ENCODE measurements at places on chromosomes 1 and 21.
A peak's percentile ranks its signal among the peaks of the same experiment; 100 is the strongest.

DNA sequence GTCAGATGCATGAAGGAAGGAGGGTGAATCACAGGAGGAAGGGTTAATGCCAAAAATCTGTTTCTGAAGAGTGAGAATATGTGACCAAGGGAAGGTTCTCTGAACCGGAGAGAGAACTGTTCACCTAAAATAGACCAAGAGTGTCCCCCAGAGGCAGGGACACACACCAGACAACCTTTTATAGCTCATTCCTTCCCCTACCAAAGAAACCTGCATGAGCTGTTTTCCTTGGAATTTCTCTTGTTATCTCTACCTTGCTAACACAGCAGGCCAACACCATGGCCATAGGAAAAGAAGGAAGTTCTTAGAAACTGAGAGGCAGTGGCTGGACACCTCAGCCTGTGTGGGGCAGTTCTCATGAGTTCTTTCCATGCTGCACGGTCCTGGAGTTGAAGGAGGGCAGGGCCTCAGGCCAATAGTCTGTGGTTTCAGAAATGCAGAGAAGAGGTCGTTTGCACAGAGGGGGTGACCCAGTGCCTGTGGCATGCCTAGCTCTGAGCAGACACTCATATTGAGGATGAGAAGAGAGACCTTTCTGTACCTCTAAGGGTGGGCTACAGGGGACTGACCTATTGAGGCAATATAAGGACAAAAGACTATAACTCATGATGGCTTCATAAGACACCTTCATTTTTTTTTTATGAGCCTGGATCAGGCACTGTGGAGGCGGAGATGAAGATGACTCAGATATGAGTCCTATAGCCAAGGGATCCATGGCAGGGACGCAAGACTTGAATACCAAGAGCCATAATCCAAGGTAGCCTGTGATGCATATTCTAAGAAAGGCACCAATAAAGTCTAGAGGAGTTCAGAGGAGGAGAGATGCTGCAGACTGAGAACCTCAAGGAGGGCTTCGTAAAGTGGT is 39.4 kb downstream of the IGFN1 start:
- peak; percentile 7 for DNase-seq

DNA sequence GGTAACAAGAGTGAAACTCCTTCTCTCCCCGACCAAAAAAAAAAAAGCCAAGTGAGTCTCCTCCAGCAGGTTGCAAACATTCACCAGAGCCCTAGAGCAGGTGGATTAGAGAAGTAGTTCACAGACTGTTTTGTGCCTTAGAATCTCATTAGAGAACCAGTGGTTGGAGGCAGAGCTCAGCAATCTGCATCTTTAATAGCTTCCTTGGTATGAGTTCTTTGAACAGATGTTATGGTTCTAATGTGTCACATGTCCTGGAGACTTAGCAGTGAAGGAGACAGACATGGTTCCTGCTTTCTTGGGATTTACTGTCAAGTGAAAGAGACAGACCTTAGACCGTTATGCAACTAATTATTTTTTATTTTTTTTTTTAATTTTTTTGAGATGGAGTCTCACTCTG is 26.8 kb downstream of the SESN2 start:
- no peak for DNase-seq

- DNase-seq = peak; percentile 64
These were observed 708 bp downstream of the PRDM2 start for GRCh38 chr1:13700521-13701270.

DNA sequence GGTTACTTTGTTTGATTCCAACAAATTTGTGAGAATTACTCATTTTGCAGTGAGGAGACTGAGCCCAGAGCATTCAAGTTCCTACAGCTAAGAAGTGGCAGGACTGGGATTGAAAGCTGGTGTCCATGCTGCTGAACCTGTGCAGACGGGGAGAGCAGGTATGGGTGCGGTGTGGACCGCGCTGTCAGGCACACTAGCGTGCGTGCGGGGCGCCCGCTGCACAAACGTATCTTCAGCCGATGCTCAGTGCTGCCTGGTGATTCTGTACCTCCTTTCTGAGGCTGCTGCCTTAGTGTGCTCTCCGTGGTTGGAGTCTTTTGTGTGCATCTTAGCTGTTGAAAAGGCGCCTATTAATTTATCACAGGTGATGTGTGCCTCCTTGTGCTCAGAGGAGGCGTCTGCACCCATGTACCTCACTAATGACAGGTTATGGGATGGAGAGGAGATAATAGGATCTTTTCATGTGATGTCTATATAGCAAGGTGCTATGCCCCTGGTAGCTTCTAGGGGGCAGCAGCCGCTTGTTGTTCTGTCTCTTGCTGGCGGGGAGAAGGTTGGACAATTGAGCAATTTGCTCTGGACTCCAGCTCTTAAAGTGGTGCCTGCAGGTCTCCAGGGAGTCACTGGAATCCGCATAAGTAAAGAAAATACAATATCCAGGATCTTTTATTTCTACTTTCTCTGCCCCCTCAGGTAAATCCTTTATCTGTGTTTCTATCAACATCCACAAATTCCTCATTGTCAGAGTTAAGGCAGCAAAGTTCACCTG is 32.5 kb downstream of the PEX14 start:
- DNase-seq = peak; percentile 74

GRCh38 chr1:47214549-47214948 is 17.5 kb downstream of the TAL1 start:
- DNase-seq = no peak

DNA sequence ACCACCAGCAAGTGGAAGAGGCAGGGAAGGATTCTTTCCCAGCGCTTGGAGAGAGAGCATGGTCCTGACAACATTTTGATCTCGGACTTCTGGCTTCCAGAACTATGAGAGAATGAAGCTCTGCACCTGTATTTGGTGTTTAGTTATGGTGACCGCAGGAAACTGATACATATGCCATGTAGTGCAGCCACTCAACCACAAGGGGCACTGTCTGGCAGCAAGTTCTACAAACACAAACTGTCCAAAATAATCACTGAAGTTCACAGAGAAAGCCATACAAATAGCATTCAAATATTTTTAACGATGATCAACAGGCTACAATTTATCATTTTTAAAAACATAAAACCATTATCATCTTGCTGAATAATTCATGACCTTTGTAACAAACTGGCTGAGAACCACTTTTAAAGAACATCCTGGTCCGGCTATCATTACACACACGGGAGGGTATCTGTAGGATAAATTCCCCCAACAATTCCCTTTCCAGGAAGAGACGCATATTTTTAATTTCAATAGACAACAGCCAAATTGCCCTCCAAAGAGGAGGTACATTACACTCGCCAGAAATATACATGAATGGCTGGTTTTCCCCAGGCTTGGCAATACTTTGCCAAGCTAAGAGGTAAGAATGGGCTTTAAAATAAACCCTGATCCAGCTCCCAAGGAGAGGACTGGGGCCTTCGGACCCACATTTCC is 9.2 kb upstream of the CBR3 start:
- DNase-seq = peak; percentile 61

DNA sequence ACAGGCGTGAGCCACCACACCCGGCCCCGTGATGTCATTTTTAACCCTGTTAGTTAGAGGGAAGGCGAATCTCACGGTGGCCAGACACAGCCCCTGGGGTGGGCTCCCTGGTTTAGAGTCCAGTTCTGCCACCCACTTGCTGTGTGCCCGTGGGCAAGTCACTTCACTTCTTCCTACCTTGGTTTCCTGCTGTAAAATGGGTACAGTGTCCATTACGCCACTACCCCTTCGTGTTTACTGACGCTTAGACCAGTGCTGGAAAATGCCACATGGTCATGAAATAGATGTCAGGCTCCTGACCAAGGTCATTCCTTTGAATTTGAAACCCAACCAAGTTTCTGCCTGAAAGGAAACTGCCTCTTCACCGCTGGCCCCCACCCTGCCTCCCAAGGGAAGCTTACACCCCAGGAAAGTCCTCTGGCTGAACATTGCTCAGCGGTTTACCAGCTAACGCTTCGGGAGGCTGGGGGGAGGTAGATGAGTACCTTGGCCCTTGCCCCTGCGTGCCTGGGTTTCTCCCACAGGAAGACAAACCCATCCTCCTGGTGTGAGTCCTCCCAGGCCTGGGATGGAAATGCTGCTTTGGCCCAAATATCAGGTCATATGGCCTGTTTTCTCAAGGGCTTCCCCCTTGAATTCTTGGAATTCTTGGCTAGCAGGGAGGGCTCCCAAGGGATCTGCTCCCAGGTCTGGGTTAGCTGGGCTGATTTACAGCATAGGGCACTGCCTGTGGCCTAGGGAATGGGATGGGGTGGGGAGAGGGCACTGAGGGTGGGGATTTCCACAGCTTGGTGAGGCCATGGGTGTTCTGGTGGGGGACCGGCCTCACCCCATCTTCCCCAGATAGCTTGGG is 7.6 kb upstream of the AADACL4 start:
- DNase-seq = no peak

- DNase-seq = no peak
These were observed 8.7 kb upstream of the PPP1R15B start for GRCh38 chr1:204420039-204421004.

GRCh38 chr1:174875306-174875705 is 124.4 kb upstream of the CACYBP start:
- DNase-seq = no peak

GRCh38 chr1:246081856-246082668 is 425.0 kb downstream of the SMYD3 start:
- DNase-seq = no peak

GRCh38 chr21:44380876-44381275 is 27.5 kb downstream of the TRPM2 start:
- no peak for DNase-seq

DNA sequence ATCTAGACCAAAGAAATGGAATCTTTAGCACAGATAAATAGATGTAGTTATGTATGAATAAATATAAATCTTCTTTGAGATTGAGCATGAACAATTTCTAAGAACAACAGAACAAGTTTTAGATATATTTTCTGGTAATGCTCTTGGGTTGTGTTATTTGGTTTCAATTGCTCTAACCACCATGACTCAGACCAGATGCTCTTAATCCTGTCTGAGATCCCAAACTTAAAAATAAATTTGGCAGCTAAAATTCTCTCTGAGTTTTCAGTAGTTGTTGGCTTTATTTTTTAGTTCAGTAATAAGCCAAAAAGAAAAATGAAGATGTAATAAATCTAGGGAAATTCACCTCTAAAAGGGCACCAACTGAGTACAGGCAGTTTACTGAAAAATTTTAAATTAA is 1693.4 kb downstream of the NCAM2 start:
- no peak for DNase-seq

- peak; percentile 43 for DNase-seq
These were observed 5.1 kb downstream of the LMO4 start for GRCh38 chr1:87333692-87334347.

- no peak for DNase-seq
These were observed 1.9 kb downstream of the NLRP3 start for GRCh38 chr1:247417831-247418230.

DNA sequence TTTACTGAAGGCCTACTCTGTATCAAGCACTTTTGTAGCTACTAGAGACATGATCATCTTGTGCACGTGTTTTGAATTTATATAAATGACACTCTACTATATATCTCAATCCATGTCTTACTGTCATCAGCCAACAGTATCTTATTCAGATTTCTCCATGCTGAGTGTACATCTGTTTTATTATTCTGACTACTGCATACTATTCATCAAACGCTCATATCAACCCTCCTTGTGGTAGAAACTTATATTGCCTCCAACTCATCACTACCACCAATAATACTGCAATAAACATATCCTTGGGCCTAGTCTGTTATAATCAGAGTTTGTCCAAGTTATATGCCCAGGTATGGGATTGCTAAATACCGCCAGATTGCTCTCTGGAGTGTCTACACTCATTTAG is 81.6 kb upstream of the IRF2BP2 start:
- no peak for DNase-seq

GRCh38 chr1:161017756-161018630 is 3.0 kb downstream of the F11R start:
- no peak for DNase-seq

DNA sequence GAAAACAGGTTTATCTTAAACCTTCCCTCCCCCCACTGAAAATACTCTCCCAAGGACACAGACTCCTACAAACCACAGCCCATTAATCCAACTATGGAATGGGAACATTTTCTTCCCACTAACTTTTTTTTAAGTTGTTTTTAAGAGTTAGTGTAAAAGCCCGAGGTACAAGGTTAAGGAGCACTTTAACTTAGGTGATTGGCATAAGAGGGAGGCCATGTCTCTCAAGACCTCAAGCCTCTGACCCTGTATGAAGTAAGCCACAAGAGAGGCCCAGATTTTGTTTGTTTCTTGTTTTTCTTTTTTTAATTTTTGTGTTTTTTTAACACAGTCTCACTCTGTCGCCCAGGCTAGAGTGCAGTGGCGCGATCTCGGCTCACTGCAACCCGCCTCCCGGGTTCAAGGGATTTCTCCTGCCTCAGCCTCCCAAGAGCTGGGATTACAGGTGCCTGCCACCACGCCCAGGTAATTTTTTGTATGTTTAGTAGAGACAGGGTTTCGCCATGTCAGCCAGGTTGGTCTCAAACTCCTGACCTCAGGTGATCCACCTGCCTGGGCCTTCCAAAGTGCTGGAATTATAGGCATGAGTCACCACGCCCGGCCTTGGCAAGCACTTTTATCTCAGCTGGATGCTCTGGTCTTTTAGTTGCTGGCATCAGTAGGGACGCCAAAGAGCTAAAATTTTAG is 14.4 kb downstream of the ARMH1 start:
- no peak for DNase-seq

- DNase-seq = no peak
These were observed 132.5 kb upstream of the ZNF648 start for GRCh38 chr1:182193908-182194550.

GRCh38 chr1:165949335-165950130 is 122.1 kb downstream of the UCK2 start:
- DNase-seq = no peak

DNA sequence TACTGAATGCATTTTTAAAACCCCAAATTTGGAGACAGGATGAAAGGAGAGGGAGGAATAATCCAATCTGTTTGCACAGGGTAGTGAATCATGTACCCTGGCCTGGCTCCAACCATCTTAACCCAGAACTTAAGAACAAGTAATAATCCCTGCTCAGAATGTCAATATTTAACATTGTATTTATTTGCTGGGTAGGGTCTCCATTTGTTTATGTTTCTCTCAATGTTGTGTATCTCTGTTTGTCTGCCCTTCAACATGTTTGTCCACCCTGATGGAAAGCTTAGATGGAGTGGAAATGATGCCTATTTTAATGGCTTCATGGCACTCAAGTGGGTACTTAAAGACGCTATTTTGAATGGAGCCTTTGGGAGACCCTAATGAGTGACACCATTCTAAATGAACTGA is 54.4 kb upstream of the CDC42BPA start:
- no peak for DNase-seq

DNA sequence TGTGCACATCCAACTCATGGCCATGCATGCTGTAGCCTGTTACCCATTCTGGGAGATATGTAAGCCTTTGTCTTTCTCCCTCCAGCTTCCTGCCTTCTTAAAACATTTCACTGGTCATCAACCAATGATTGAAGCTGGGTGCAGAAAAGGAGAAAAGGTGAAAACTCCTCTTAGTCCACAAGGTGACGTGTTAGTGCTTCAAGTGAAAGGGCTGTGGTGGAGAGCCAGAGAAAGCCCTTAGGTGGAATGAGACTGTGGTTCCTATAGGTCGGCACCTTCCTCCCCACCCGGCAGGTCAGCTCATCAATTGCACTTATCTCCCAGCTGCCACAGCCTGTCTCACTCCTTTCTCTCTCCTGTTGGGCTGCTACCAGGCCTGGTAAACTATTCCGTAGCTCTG is 30.4 kb downstream of the ERG start:
- no peak for DNase-seq

Measured in GM10248 (cell line).